CD14-positive monocyte (primary cell): ENCODE measurements at places on chromosomes 5 and 9. TPM values are rescaled to one million over a fixed set of nuclear protein-coding genes. Genes with fewer than 3 reads are reported as not detected.

DNA sequence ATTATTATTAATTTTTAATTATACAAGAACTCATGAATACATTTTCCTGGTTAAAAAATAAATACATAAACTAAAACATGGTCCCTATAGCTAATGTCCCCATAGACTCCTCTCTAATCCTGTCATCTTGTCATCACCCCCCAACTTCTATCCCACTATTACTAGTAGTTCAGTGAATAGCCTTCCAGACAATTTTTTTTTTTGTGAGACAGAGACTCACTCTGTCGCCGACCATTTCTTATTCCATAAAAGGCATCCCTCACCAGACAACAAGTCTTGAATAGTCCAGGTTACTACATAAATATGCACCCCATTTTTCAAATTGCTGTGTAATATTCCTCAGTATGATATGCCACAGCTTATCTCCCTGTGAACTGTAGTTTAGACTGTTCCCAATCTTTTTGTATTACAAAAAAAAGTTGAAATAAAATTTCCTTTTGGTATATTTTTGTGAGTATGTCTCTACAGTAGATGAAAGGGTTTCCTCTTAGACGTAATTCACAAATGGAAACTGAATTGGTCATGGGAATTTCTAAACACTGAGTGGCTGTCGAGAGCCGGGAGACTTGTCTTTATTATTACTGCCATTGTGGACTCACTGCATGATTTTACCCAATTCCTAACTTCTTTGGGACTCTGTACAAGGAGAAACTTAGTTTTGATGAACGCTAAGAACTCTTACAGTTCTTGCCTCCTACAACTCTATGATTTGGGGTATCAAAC, 6.4 kb upstream of the ABLIM3 start:
- DNase-seq: no peak

GRCh38 chr5:136890431-136891148, 525.2 kb upstream of the TRPC7 start:
- no peak for DNase-seq

GRCh38 chr5:150411245-150411979, 1.3 kb downstream of the CD74 start:
- peak; percentile 84 for DNase-seq

DNA sequence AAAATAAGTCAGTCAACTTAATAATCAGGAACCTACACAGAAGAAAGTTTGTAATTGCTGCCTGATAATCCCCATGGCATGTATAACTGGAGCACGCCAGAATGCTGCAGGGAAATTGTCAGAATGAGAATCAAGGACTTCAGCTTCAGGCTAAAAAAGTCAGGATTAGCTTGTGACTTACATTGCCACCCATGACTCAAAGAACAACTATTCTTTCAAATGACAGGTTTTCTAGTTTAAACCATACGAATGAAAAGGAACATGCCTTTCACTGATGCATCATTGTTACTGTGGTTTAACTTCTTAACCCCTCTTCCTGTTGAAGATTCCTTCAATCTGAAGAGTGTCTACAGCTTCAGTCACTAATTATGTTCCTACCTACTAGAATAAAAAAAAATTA, 112.4 kb downstream of the ISL1 start:
- DNase-seq: no peak

- DNase-seq: no peak
Measured at GRCh38 chr5:61624553-61625136, 292.6 kb downstream of the ZSWIM6 start.

Gene CER1
- not detected in 2 replicates for polyA plus RNA-seq

Gene MAMDC4
- polyA plus RNA-seq: 0.07 TPM

DNA sequence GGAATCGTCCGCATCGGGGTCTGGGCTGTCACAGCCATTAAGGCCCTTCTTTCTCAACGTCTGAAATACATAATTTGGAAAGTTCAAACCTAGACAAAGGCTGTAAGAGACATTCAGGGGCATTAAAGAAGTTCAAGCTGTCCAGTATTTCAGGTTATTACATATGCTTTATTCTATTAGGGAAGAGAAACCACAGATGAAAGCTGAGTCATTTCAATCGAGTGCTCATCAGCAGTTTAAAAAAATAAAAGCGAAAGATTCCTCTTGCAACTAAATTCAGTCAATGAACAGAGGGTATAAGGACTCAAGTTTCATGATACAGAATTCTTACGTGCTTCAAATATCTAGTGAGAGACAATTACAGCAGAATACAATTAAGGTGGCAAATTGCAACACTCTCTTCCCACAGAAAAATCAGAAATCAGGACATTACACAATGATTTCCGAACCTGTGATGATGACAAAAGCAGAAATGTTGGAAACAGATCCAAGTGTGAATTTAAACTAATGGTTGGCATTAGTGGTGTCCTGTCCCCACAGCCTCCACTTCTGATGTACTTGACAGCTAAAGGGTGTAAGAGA, 121.6 kb downstream of the MEF2C start:
- DNase-seq: peak; percentile 69

DNA sequence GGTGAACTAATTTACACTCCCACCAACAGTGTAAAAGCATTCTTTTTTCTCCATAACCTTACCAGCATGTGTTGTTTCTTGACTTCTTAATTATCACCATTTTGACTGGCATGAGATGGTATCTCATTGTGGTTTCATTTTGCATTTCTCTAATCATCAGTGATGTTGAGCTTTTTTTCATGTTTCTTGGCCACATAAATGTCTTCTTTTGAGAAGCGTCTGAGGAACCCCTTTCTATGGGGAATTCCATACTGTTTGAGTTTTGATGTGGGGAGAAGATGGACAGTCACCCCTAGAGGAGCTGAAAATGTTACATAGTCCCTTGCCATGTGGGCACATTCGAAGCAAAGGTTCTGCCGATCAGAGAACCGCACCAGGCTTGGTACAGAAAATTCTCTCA, 207.0 kb upstream of the SLC30A5 start:
- DNase-seq: no peak

Gene C9
- polyA plus RNA-seq: not detected in 2 replicates

Gene TAL2
- not detected for polyA plus RNA-seq

GRCh38 chr5:125612181-125612721, 811.0 kb upstream of the GRAMD2B start:
- no peak for DNase-seq

DNA sequence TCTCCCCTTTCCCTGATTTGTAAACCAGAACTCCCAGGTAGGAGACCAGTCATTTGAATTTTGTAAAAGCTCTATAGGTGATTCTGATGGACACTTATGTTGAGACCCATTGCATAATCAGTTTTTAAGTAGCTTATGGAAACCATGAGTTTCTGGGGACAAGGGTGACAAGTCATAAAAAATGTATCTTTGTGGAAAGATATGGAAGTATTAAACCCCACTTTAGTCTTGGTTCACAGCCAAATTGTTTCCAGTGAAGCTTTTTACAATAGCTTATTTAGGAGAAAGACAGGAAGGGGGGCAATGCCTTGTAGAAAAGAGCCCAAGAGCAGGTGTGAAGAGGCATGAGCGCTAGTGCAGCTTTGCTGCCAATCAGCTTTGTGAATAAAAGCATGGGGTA, 453 bp upstream of the CCL28 start:
- no peak for DNase-seq

- DNase-seq: no peak
Measured at GRCh38 chr5:113735751-113736150, 222.3 kb downstream of the YTHDC2 start.

- no peak for DNase-seq
Measured at GRCh38 chr9:8926461-8926860, 1126.9 kb upstream of the DMAC1 start.

GRCh38 chr9:133658442-133659431, 22.6 kb downstream of the DBH start:
- no peak for DNase-seq

- DNase-seq: no peak
Measured at GRCh38 chr9:129273136-129273895, 95.3 kb upstream of the IER5L start.

Gene ANKS6
- 0.20 TPM for polyA plus RNA-seq

- DNase-seq: peak; percentile 77
Measured at GRCh38 chr9:137482094-137482781, 23.1 kb upstream of the NSMF start.

- DNase-seq: no peak
Measured at GRCh38 chr9:133927041-133927440, 65.1 kb downstream of the VAV2 start.

Gene ASPN
- polyA plus RNA-seq: not detected

- no peak for DNase-seq
Measured at GRCh38 chr5:3217771-3218495, 377.7 kb upstream of the IRX1 start.

GRCh38 chr5:115265220-115265619, 2.5 kb upstream of the PGGT1B start:
- DNase-seq: no peak

DNA sequence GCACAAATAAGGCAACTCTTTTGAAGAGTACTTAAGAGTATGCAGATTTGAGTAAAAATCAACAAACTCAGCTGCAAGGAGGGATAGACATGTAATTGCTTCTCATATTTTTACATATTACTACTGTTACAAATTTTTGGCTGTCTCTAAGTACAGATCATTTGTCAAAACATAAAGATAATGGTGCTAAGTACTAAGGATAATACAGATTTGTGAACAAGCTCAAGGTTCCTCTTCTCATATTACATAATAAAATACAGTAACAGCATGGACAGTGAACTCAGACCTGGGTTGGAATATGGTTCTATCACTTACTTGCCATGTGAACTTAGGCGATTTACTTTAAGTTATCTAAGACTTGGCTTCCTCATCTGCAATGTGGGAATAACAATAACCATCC, 168.0 kb downstream of the AP3B1 start:
- no peak for DNase-seq

GRCh38 chr5:111635916-111636570, 121.0 kb downstream of the NREP start:
- DNase-seq: no peak

DNA sequence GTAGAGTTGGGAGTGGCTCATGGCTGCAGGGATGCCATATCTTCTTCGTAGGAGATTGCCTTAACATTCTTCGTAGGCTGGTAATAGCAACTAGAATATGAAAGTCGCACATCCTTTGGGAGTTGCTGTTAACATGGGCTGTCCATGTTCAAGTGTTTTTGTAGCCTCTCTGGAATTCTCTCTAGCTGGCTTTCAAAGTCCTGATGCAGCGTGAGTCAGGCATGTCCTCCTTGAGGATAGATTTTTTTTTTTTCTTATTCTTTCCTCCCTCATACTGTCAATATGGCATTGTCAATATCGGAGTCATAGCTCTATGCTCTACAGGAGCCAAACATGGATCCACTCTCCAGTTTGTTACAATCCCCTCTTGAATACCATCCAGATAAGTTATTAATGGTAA, 494.8 kb upstream of the WWC1 start:
- no peak for DNase-seq

DNA sequence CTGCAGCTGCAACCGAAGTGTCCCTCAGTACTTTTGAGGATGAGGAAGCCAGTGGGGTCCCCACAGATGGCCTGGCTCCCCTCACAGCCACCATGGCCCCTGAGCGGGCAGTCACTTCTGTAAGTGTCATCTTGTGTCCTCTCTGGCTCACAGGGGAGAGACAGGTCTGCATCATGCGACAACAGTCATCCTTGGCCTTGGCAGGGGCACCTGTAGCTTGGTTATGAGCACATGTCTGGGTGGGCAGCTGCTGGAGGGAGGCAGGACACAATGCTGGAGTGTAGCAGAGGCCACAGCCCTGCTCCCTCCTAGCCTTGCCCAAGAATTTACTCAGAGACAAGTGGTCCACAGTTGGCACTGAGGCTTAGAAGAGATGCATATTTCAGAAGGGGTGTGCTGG, 71.7 kb downstream of the COL15A1 start:
- DNase-seq: no peak

GRCh38 chr9:98929895-98930341, 13.8 kb upstream of the COL15A1 start:
- DNase-seq: no peak

Gene KLHL3
- not detected for polyA plus RNA-seq

Gene IFNK
- not detected in 2 replicates for polyA plus RNA-seq

GRCh38 chr9:21070171-21070571, 7.6 kb downstream of the IFNB1 start:
- peak; percentile 9 for DNase-seq

DNA sequence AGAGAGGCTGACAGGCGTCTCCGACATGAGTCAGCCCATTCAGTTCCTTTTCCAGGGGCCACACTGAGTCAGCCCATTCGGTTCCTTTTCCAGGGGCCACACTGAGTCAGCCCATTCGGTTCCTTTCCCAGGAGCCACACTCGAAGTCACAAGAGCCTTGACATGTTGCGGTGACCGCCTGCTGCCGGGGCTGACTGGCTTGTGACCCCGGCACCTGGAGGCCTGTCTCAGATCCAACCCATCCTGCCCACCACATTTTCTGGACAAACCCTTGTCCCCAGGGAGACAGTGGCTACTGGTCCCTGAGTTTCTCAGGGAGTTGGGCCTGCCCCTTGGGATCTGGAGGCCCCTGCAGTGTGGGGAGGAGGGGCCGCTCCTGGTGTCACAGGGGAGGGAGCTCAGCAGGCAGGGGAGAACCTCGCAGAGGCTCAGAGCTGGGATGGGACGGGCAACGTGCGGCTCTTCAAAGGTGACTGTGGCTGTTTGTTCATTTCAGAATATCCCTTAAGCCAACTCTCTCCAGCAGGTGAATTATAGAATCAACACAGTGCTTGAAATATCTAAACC, 40.5 kb upstream of the LPCAT1 start:
- peak; percentile 96 for DNase-seq

Gene ACOT12
- not detected for polyA plus RNA-seq

- DNase-seq: no peak
Measured at GRCh38 chr9:127613583-127613954, 1.5 kb downstream of the STXBP1 start.

DNA sequence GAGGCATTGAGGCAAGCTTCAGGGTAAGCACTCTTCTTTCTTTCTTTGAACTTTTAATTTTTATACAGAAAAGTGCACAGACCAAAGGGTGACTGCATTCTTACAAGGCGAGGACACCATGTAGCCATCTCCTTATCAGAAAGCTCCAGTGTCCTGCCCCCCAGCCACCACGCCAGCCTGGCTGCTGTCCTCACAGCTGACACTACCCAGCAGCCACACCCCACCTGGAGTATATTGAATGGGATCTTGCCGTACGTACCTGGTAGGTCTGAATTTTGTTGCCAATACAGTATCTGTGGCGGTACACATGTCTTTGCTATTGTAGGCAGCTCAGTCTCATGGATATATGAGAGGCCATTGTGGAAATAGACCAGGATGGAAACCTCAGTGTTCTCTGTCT, 284.0 kb upstream of the IRX2 start:
- no peak for DNase-seq

DNA sequence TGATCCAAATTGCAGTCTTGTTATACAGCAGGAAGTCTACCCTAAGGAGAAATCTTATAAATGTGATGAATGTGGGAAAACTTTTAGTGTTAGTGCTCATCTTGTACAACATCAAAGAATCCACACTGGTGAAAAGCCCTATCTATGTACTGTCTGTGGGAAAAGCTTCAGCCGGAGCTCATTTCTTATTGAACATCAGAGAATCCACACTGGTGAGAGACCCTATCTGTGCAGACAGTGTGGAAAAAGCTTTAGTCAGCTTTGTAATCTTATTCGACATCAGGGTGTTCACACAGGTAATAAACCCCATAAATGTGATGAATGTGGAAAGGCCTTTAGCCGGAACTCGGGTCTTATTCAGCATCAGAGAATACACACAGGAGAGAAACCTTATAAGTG, 10.4 kb downstream of the ZNF189 start:
- DNase-seq: no peak

GRCh38 chr9:133991964-133992779, at the start of gene VAV2:
Gene VAV2, minus strand, starts transcription at chr9:133992324. Its CDS starts 46 bp downstream, at chr9:133992278.
- DNase-seq: peak; percentile 50
